NCI-H2029 treated with DMSO at 0.1 percent for 48 hours (cell line): ENCODE measurements at places on chromosomes 1 and 21.

DNA sequence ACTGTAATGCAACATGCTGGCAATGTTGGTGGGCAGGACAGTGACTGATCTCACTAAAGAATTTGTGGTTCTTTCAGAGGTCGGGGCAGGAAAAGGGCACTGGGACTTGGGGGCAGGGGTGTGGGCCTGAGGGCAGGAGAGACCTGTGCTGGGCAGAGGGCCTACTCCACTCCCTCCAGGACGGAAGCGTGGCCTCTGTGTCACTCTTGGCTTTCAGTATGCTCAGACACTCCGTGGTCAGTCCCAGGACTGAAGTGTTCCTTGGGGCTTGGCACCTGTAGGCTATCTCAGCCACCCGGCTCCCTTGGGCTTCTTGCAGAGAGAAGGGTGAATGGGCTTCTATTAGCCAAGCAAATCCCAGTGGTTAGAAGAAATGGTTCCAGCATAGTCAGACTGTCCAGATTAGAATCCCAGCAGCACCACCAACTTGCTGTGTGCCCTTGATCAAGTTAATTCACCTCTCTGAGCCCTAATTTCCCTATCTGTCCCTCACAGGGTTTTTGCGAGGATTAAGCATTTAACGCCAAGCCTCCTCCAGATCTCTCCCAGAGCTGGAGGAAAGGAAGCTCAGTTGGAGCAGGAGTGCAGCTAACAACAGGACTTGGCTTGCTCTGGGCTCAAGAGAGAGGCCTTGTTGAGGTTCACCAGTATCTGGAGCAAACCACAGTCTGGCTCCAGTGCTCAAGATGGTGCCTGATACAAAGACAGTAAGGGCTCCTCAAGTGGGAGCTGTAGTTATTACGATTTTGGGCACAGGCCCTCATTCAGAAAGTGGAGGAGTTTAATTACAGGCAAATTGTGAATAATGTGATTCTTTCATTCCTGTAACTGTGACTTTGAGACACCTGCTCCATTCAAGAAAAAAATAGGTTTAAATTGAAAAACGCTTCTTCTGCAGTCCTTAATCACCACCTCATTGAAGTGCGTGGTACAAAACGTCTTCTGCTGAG, 57.7 kb upstream of the LRP8 start:
- no peak for DNase-seq

- DNase-seq, result no peak
Observed at GRCh38 chr1:229023651-229024300, 247.1 kb upstream of the RAB4A start.

DNA sequence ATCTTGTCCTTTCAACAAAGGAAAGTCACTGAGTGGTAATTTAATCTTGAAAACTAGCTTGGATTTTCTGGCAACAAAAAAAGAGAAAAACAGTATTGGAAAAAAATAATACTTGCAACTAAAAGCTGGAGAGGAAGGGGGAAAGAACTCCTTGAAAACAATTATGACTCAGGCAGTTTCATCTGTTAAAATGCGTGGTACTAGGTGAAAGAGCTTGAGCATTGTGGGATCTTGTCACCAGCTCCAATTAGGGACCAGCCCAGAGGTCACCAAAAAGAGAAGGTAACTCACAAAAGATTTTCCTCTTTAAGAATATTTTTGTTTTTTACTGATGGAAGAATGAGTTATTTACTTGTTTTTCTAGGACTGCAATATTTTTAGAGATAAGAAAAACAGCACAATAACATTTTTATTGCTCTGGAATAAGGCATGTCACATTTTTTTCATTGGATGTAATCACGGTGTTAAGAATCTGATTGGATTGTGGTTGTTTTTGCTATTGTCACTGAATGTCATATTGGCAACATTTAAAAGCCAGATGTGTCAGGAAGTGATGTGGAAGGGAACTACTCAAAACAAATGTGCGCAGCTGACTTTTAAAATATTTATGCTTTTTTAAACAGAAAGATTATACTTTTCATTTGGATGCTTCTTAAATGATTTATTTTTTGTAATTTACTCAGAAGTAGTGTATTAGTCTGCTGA, 78.5 kb upstream of the ADAMTS5 start:
- DNase-seq, result no peak

GRCh38 chr1:14767075-14767474, 168.6 kb downstream of the KAZN start:
- DNase-seq, result no peak

DNA sequence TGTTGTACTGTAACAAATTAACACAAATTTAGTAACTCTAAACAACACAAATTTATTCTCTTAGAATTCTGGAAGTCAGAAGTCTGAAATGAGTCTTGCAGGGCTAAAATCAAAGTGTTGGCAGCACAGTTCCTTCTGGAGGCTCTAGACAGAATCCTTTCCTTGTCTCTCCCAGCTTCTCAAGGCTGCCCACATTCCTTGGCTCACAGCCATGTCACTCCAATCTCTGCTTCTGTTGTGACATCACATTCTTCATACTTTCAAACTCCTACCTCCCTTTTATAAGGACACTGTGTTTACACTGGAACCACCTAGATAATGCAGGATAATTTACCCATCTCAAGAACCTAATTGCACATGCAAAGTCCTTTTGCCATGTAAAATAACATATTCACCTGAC, 225.0 kb upstream of the PRMT6 start:
- no peak for DNase-seq

GRCh38 chr1:17218939-17219338, 14.0 kb downstream of the PADI1 start:
- no peak for DNase-seq

- DNase-seq, result no peak
Observed at GRCh38 chr1:229864686-229865230, 202.3 kb upstream of the GALNT2 start.

GRCh38 chr1:205636732-205637131, 4.9 kb upstream of the ELK4 start:
- no peak for DNase-seq

GRCh38 chr1:23699280-23700179, 7.9 kb downstream of the RPL11 start:
- DNase-seq, result no peak

DNA sequence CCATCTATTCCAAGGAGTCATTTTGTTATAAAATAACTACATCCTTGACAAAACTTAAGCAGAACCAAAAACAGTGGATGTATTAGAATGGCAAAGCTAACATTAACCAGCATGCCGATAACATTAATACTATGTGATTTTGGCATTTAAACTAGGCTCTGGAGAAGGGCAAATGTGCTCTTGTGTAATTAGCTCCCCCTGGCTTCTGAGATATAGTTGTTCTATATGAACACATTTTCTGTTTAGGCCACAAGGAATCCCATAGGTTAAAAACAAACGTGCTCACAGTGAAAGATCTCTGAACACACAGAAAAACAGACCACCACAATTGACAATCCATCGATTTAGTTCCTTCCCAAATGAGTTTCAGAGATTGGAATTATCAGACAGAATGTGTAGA, 57.4 kb upstream of the TARS2 start:
- DNase-seq, result no peak

- no peak for DNase-seq
Observed at GRCh38 chr1:9553736-9554144, 14.5 kb downstream of the SLC25A33 start.

DNA sequence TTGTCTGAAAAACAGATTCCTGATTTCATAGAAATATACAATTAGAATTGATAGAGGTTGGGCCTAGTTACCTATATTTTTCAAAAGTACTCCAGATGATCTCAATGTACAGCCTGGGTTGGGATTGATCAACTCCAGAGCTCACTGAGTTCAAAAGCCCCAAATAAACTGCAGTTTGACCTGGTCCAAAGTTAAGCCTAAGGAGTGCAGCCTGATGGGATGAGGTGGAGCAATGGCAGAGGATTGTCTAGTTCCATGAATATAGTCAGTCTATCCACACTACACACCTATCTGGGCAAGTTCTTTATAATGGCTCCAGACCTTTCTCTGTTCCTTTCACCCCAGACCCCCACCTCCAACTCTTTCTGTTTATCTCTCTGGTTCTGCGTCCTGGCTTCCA, 49.2 kb downstream of the C8A start:
- DNase-seq, result no peak

GRCh38 chr21:8990326-8991087, 1530.9 kb upstream of the TPTE start:
- DNase-seq, result no peak
